ENCODE measurements at places on chromosomes 1 and 21.

DNA sequence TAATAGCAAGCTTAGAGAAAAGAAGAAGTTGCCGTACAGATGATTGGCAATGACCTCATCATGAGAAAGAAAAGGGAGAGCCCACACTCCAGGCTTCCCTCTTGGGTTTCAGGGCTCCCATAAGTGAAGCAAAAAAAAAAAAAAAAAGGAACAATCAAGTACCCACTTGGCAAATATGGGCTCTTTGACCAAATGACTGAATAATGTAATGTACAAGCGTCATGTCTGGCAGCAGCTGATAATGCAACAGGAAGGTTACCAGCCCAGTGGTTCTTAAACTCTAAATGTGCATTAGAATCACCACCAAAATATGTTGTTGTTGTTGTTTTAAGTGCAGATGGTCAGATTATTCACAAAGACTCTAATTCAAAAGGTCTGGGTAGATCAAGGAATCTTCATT lies 13.5 kb downstream of the TNFSF4 start:
- no peak for DNase-seq

DNA sequence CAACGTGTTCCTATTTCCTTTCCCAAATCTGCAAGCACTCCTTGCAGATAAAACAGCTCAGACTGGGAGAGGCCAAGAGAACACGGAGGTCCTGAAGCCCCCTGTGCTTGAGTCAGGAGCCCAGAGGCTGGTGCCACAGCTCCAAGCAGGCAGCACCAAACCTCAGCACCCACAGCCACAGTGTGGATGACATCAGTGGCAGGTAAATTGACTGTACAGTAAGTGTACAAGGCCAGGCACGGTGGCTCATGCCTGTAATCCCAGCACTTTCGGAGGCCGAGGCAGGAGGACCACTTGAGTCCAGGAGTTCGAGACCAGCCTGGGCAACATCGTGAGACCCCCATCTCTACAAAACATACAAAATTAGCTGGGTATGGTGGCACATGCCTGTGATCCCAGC lies 1.9 kb upstream of the COL6A1 start:
- no peak for DNase-seq

GRCh38 chr1:6178751-6179563 lies 1.2 kb downstream of the CHD5 start:
- DNase-seq: no peak

GRCh38 chr1:207612762-207613161 lies 32.2 kb upstream of the CR1L start:
- no peak for DNase-seq

DNA sequence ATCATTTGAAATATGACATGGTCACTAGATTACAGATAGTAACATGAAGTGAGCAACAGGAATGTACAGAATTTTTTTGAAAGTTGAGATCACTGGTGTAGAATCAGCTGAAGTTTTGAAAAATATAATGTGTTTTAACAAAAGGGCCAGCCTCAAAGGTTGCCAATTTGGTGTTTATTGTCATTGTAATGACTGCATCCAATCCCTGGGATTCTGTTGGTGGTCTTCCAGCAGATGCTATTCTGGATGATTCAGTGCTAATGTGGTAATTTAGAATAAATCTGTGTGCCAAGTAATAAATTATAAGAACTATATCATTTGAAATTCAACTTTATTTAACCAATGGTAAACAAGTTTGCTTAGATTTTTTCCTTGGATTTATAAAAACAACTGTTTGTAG lies 436.4 kb upstream of the PKN2 start:
- no peak for DNase-seq

- DNase-seq: no peak
Observed at GRCh38 chr1:200028586-200029034, 1.1 kb downstream of the NR5A2 start.

DNA sequence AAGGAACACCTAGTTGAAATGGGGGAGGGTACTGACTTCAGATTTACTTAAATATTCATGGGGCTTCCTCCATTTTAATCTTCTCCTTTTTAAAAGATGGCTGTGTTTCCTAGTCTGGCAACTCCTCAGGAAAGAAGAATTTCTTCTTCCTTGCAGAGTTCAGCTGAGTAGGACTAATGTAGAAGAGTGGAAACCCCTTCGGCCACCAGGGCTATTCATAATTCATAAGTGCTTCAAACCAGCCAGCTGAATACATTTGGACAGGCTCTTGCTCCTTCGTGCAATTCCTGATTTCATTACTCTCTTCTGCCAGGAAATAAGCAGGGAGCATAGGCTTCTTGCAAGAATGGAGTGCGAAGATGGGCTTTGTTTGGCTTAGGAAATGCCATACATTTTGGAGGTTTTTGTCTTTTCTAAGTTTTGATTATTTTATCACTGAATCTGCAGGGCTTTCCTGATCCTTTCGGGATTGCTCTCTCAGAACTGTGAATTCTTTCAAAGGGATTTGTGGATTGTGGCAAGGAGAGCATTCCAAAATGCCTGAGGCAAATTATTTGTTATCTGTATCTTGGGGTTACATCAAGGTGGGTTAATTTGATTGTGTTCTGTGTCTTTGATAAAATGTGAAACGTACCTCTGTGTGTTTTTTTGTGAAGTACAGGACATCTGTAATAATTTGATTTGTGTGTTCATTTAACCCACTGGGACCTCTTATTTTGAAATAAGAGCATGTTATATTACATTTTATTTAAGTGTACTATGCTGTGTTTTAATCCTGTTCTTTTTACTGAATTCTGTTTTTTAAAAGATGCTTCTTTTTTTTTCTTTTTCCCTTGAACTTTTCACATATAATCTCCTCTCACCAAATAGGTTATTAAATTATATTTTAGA lies 179.4 kb upstream of the SGIP1 start:
- DNase-seq: no peak

DNA sequence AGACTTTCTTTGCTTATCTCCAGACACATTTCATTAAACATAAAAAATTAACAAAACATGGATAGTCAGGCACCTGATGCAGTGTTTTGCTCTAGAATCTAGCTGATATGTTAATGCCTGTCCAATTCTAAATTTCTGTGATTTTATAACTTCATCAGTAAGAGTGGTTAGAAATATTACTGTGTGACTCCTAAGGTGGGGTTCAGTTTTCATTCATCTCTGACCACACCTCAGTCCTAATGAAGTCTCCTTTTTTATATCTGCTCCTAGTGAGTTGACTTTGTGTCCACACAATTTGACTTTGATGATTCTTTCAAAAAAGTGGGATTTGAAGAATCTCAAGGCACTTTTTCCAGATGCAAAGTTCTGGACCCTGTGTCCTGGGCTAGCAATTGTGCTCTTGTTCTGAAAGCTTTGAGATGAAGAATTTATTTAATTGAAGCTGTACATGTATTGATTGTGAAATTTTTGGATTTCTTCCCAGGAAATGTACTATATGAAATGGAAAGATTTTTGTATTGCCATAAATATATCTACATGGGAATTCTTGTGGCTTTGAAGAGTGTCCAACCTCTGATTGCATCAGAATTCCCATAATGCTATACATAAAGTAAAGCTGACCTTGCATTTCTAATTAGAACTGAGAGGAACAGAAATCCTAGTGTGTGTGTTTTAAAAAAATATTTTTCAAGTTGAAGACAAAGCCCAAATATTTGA lies 111.2 kb downstream of the GIPC2 start:
- no peak for DNase-seq

DNA sequence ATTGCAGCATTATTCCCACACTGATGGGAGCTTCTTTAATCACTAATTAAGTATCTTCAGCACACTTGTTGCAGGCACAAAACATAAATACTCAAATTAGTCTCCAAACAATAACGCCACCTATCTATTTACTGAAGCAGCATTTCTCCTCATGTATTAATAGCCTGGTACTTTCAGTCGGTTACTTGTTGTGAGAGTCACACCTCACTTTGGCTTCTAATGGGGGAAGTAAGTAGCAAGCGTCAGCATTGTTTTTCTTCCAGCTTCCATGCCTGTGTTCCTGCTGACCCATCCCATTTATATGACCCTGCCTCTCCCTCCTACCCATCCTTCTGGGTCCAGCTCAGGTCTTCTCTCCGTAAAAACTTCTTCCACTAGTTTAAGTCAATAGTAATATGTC lies 31.9 kb upstream of the DENND1B start:
- no peak for DNase-seq

GRCh38 chr1:228923973-228924686 lies 188.9 kb downstream of the RHOU start:
- DNase-seq: no peak

DNA sequence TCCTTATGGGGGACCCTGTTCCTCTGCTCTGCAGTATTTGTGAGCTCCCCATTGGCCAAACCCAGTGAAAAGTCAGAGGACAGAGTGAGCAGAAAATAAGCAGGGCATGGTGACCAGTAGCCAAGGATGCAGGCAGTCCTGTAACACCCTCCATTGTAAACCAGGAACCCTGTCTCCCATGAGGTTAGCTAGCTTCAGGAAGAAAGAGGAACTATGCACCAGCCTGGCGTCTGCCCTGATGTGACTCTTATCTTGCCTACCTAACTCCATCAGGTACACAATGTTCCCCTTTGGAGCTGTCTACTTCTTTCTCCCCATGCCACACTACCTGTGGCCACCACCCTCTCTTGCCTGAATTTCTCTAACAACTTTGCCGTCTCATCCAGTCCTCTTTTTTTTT lies 119.2 kb downstream of the LRIG2 start:
- DNase-seq: no peak

- DNase-seq: no peak
Observed at GRCh38 chr1:7458946-7459345, 312.1 kb upstream of the VAMP3 start.

- no peak for DNase-seq
Observed at GRCh38 chr1:22297999-22298398, 153.7 kb upstream of the ZBTB40 start.

- DNase-seq: no peak
Observed at GRCh38 chr1:9402256-9402616, 109.5 kb downstream of the SPSB1 start.

DNA sequence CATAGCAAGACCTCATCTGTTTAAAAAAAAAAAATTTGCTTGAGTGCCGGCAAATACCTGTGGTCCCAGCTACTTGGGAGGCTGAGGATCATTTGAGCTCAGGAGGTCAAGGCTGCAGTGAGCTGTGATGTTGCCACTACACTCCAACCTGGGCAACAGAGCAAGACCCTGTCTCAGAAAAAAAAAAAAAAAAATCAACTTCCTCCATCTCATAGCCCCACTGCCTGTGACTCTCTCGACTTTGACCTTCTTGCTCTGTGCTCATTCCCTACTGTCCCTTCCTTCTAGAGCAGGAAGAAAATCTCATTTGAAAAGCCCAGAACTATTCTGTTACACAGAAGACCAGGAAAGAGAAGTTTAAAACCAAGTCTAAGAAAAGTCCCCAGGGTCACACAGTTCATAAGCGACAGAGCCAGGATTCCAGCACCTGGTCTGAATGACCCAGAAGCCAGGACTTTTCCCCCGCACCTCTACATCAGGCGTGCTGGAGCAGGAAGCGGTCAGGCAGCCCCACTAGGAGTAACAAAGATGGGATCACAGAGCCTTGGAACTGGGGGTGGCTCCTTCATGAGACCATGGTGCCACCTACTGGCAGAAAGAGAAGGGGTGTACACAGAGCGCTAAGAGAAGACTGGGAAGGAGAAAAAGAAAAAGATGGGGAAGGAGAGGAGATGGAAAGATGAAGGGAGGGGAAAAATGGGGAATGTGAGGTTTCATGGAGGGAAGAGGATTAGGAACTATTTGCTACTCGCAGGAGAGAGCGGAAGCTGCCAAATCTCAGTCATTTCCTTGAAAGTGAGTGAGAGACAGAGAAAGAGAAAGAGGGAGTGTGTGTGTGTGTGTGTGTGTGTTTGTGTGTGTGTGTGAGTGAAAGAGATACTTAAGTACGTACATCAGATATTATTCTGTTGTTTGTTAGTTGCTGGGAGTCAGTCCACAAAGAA lies 3.1 kb upstream of the P3R3URF start:
- peak; percentile 73 for DNase-seq

DNA sequence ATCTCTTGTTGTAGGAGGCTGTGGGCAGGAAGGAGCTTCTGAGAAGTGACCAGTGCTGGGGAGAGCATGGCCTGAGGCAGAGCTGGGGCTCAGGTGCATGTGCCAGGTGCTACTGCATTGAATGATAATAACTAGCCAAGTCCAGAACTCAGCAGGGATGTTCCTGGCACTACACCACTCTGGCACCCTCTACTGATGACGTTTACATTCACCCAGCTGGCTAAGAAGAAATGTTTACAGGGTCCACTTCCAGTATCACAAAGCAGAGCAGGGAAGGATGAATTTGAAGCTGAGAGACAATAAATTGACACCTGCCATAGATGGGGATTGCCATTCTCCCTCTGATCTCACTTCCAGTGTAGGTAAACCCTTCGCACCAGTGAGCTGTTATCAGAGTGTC lies 411.8 kb downstream of the SETD4 start:
- DNase-seq: no peak

DNA sequence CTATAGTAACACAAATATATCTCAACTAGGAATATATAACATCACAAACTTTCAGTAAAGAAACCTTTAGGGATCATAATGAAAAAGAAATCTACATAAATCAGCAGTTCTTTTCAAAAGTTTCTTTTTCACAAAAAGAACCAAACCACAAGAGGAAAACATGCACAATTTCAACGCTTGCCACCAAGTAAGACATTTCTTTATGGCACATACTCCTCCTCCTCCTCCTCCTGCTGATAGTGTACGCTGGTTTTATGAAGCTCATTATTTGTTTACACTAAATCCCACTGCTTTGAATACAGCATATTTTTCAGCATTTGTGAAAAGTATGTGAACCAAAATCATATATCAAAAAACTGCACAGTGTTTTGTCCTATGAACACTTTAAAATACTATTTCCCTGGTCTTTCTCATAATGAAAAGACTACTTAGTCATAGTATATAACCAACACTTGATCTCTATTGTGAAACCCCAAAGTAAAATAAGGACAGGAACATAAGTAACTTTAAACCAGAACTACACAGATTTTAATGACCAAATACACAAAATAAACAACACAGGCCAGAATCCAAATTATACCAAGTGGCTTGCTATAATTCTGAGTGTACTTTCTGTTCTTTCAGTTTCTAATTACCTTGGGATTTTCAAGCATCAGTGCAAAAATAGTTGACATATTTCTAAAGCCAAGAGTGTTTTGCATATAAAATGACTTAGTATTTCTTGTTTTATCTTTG lies 184.2 kb downstream of the EIF4G3 start:
- no peak for DNase-seq

DNA sequence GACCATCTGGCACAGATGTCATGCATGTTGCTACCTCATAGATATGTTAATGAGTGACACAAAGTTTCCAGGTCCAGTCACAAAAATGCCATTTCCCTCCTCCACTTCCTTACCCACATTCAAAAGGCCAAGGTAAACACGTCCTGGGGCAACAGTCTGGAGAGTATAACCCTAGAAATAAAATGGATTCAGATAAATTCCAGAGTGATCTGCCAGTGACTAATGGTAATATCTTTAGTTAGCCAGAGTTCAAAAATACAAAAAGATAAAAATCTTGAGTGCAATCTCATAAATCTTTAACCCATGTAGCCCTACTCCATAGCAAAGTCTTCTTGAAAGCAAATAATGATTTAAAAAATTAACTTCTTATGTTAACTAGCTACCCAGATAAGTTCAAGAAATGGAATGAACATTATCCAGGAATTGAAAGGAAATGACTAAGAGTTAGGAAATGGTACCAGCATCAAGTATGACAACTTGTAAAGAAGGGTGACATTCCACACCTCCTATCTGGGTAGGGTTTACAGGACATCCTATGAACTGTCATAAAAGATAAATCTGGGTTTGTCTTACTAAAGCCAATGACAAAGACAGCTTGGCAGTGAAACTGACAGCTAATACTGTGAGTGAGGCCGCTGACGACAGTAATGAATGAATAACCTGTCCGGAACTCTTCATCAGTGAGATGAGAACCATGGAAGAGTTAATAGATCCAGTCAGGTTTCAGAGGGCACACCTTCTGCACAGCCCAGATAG lies 18.1 kb downstream of the RGS2 start:
- DNase-seq: no peak

Measured in activated CD8-positive, alpha-beta T cell treated with anti-CD3 and anti-CD28 coated beads, Interleukin-2, amount 10 ng/mL, durations not matched to agents 7 days and 5 days (primary cell).